Inflammatory macrophage treated with lipopolysaccharide for 4 hours (primary cell): ENCODE measurements at places on chromosomes 1 and 21.

DNA sequence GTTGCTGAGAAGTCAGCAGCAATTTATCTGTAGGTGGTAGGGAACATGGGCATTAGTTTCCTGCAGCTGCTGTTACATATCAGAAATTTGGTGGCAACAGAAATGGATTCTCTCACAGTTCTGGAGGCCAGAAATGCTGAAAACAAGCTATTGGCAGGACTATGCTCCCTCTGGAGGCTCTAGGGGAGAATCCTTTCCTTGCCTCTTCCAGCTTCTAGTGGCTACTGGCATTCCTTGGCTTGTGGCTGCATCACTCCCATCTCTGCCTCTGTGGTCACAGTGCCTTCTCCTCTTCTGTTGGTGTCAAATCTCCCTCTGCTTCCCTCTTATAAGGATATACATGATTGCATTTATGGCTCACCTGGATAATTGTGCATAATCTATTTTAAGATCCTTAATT lies 2.5 kb upstream of the SFT2D2 start:
- DNase-seq: no peak

GRCh38 chr1:18535391-18536210 lies 54.9 kb downstream of the KLHDC7A start:
- DNase-seq: no peak

GRCh38 chr1:30049748-30050296 lies 673.6 kb downstream of the MATN1 start:
- no peak for DNase-seq

DNA sequence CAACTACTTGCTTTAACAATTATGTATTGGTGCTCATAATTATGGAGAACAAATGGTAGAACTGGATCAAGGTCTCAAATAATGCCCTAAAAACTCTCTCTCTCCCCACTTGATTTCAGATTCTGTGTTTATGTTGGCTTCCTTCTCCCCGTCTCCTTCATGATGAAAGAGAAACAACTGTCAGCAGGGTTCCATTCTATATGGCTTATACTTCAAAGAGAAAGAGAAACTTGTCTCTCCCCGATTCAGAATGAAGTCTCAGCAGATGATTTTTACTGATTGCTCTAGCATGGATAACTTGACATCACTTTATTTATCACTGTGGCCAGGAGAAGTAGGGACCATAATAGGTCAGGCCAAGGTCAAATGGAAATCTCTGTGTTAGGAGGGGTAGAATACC lies 575.6 kb downstream of the AGBL4 start:
- no peak for DNase-seq

DNA sequence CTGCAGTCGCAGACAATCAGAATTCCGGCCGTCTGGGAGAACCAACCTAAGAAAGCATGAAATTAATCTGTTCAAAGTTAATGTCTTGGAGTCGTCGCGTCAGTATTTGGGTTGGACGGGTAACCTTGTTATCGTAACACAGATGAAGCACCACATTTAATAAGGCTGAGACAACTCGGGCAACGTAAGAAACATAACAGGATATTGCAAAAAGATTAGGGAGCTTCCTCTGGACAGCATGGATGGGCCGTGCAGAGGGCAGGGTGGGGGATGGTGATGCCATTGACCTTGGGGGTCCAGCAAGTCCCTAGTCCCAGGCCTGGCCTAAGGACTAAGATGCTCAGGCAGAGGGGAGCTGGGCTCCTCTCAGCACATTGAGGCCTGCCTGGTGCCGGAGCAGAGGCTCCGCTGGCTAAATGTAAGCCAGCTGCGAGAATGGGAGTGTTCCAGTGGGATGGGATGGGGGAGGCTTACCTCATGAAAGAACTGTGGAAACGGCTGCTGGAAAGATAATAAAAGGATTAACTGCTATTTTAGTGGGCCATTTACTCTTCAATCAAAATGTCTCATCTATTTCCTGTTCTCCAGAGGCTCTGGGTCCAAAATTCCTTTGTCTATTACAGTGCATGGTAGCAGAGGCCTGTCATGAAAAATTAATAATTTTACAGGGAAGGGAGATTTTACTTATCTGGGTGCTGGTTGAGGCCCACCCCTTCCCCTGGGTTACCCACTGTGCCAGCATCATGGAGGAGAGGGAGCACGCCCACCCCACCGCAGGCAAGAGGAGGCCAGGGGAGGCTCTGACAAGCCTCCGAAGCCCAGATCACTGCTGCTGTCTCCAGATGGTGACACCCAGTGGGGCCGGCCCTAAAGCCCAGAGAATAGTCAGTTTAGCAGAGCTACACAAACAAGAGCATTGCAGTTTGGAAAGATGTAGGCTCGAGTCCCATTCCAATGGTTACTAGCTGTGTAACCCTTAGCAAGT lies 131.6 kb downstream of the DMRTB1 start:
- no peak for DNase-seq

- DNase-seq: no peak
Observed at GRCh38 chr1:65946960-65947359, 154.3 kb downstream of the PDE4B start.

DNA sequence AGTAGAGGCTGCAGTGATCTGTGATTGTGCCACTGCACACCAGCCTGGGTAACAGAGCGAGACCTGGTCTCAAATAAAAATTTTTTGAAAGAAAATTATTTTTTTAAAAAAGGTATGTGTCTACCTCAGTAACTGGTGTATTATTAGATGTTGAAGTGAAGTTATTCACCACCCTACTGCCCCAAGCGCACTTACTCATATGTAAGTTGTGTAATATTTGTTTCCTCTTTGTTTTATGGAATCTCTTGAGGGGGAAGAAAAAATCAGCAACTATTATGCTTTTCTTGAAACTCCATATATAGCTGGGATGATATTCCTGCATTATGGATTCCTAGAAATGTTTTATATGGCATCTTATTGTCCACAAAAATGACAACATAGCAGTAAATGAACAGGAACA lies 21.3 kb downstream of the RBM15 start:
- peak; percentile 52 for DNase-seq

GRCh38 chr21:31514598-31514997 lies 144.9 kb upstream of the SOD1 start:
- DNase-seq: no peak

DNA sequence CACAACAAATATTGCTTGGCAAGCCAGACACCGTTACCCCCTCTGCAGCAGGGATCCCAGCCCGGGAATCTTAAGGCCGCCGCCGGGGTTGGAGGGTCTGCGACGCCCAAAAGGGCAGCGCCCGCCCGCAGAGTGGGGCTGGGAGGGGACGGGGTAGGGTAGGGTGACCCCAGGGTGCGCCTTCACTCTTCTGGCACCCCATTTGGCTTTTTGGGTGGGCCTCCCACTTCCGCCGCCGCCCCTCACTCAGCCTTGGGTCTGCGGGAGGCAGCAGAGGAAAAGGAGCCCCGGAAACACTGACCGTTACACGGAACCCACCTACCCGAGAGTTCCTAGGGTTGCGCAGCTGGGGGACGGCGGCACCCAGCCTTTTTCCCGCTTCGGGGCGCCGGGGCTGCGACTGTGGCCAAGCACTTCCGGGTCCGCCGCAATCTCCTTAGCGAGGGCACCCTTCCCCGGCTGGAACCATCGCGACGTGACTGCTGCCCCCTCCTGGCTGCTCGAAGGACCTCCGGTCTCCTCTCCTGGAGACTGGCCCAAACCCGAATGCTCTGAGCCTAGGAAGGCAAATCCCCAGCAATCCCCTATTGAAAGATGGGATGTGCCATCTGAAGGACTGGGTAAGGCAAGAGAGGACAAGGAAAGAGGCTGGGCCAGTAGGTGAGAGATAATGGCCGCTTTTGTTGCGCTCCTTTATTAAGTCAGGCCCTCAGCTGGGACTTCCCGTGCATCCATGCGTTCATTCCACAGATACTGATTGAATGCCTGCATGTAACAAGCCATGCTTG lies at the start of gene PIGC:
Gene PIGC (minus strand): TSS at position 404 of the 788 bp plus-strand sequence. CDS start 1,447 bp downstream, outside the sequence.
- DNase-seq: peak; percentile 90

- peak; percentile 54 for DNase-seq
Observed at GRCh38 chr1:65209005-65209885, 61.2 kb downstream of the AK4 start.

- no peak for DNase-seq
Observed at GRCh38 chr1:241711326-241711725, 59.2 kb downstream of the WDR64 start.

- DNase-seq: no peak
Observed at GRCh38 chr1:94501935-94502334, 39.6 kb downstream of the F3 start.

- peak; percentile 5 for DNase-seq
Observed at GRCh38 chr1:244049162-244050013, 1.7 kb upstream of the ZBTB18 start.

GRCh38 chr1:196295766-196296165 lies 312.5 kb downstream of the KCNT2 start:
- no peak for DNase-seq

GRCh38 chr1:224721000-224721399 lies 104.9 kb downstream of the CNIH3 start:
- no peak for DNase-seq

DNA sequence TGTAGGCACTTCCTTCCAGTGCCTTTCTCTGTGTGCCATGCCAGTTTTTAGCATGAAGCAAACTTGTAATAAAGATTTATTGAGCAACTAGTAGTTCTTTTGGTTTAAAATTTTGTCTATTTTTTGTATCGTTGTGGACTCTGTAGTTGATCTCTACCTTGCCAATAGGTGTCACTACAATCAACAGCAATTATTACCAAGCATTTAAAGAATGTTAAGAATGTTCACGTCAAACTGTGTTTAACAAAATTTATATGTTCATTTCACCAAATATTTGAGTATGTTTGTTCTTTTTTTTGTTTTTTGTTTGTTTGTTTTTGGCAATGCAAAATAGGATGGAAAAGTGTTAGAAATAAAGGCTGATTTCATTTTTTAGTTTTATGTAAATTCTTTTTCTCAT lies 208.1 kb downstream of the PATJ start:
- no peak for DNase-seq
